ENCODE measurements at places on chromosomes 2 and 18.

- no peak for DNase-seq
Measured at GRCh38 chr2:10964052-10964790, 52.5 kb downstream of the KCNF1 start.

DNA sequence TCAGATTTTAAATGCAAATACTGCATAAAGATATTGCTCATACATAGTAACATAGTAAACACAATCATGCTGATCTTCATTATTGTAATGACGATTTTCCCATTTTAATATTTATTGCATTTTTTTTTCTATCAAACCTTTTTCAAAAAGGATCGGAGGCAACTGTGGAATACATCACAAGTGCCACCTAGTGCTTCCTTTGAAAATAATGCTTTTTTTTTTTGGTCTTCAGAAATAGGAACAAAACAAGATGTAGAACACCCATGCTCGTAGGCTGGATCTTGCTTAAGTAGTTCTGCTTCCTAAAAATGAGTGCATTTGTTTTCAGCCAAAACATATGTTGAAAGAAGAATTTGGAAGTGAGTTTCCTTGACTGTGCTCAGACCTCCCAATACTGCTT, 35.7 kb upstream of the GPR155 start:
- no peak for DNase-seq

GRCh38 chr2:242040681-242041080, 171.2 kb downstream of the RTP5 start:
- DNase-seq, result no peak

DNA sequence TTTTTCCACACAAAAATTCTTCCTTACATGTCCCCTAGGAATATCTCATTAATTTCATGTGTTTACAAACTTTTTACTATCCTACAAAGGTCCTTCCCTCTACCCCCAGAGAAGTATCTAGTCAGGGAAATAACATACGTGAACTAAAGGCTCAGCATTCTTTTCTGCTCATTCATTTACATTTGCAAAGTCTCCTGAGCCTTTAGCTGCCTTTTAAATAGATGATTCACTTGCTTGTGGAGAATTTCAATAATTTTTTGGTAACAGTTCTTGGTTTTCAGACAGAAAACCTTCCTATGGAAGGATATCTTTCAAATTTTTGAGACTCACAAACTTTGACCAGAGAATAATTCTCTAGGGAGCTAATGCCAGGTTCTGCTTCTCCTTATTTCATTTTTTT, 81.5 kb upstream of the RMDN2 start:
- DNase-seq, result peak; percentile 16

DNA sequence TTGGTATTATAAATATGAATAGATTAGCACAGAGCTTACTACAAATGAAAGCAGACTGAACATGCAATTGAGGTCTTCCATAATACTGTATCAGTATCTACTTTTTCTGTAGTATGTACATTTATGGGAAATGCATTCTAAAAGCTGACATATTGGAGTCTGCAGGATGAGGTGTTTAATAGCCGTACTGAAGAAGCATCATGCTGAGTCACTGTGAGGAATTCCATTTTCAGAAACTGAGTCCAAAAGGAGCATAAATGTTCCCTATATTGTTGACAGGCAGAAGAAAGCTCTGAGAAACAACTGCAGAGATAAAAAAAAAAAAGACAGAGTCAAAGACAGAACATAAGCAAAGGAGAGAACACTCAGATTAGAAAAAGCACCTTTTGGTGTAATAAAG, 366.7 kb upstream of the SPHKAP start:
- no peak for DNase-seq

DNA sequence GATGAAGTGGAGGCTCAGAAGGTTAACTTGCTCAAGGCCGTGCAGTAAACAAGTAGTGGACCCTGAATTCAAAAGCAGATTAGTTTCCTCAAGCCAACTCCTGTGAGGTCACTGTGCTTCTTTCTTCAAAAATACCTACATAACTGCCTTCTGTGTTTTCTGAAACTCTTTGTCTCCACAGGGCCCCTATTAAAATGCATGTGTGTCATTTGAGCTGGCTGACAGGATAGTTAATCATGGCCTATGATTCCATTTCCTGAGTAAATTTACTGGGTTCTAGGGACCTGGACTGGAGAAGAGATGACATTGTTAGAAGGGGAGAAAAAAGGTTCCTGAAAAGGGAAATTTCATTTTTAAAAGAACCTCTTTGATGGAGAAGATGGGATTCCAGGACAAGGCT, 12.9 kb upstream of the DTNA start:
- no peak for DNase-seq

All from fibroblast of the conjunctiva (primary cell).